Forelimb muscle (tissue), 1 donor: ENCODE measurements at places on chromosomes 12 and 14. TPM values are rescaled to one million over a fixed set of nuclear protein-coding genes. Genes with fewer than 3 reads are reported as not detected.

DNA sequence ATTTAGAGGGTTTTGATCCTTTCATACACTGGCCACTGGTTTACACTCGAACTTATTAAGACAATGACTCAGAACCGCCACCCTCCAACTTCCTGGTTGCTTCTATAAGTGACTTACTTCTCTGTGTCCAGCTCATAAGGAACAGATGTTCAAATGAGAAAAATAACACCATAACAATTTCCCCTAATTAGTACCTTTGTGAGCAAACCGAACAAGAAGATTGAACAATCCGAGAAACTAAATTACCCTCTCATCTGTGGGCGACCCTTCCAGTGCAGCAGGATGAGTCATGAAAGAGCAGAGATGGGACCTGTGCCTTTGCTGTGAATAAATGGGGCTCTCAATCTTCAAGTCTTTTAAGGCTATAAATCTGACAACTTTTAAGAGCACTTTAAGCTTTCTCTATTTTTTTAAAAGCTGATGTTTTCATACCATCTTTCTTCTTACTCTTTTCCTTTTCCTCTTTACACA is 146.8 kb upstream of the RASSF8 start:
- no peak for DNase-seq

DNA sequence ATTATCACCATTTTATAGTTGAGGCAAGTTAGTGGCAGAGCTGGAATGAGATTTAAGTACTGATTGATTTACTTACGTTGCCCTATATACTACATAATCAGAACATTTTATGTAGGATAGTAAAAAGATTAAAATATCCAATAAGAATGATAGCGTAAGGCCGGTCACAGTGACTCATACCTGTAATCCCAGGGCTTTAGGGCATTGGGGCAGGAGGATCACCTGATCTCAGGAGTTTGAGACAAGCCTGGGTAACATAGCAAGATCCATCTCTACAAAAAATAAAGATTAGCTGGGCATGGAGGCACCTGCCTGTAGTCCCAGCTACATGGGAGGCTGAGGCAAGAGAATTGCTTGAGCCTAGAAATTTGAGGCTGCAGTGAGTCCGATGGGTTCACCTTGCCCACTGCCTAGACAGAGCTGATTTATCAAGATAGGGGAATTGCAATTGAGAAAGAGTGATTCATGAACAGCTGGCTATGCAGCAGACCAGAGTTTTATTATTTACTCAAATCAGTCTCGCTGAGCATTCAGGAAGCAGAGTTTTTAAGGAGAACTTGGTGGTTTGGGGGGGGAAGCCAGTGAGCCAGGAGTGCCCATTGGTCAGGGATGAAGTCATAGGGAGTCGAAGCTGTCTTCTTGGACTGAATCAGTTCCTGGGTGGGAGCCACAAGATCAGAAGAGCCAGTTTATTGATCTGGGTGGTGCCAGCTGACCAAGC is 24.7 kb upstream of the SGPP1 start:
- DNase-seq = no peak

DNA sequence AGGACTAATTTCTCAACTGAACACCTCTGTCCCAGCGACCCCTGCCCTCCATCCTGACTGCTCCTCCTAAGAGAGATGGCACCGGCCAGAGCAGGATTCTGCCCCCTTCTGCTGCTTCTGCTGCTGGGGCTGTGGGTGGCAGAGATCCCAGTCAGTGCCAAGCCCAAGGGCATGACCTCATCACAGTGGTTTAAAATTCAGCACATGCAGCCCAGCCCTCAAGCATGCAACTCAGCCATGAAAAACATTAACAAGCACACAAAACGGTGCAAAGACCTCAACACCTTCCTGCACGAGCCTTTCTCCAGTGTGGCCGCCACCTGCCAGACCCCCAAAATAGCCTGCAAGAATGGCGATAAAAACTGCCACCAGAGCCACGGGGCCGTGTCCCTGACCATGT is 756 bp downstream of the RNASE7 start:
- no peak for DNase-seq

DNA sequence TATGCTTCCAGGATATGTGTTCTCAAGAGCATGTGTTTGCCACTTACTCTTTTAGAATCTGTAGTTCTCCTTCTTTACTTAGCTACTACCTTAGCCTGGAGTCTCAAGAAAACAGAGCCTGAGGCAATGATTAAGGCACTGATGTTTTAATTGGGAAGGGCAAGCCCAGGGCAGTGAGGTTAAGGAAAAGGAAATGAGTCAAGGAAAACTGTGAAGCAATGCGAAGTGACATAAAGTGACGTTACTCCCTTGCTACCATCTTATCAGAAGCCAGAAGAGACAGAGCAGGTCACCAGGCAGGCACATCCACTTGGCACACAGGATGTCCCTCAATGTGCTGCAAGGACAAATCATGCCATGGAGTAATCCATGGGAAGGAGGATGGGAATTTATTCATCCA is 11.3 kb upstream of the EML5 start:
- no peak for DNase-seq

DNA sequence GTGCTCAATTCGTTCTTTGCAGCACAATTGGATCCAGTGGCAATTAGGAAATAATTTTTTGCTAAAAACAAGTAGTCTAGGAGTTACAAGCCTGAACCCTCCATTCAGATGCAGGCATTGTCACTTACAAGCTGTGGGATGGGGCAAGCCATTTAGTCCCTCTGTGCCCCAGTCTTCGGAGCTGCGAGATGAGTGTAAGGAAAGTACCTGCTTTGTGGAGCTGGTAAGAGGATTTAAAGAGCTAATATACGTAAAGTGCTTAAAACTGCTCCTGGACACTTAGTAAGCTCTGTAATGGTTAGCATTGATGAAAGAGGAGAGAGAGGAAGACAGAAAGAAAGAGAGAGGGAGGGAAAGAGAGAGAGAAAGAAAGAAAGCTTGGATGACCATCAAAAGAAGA is 112.5 kb downstream of the LGMN start:
- DNase-seq = no peak

- DNase-seq = no peak
These were observed 112.7 kb upstream of the EGLN3 start for GRCh38 chr14:34063470-34064164.

GRCh38 chr12:4005851-4006430 is 132.7 kb upstream of the PARP11 start:
- no peak for DNase-seq

GRCh38 chr14:41666301-41666700 is 59.6 kb downstream of the LRFN5 start:
- DNase-seq = no peak

DNA sequence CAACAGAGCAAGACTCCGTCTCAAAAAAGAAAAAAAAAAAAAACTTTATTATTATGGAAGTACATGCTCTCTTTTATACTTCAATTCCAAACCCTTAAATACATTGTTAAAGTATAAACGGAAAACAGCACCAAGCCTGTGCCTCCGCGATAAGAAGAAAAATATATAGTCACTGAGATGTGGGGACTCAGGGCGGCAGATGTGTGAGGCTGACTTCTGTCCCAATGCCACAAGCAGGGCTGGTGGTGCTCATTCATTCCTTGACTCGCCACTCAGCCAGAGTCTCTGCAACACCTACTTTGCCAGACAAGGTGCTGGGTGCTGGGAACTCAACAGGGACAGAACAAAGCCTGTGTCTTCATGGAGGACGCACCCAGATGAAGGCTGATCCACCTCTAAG is 13.8 kb downstream of the LGMN start:
- DNase-seq = no peak

DNA sequence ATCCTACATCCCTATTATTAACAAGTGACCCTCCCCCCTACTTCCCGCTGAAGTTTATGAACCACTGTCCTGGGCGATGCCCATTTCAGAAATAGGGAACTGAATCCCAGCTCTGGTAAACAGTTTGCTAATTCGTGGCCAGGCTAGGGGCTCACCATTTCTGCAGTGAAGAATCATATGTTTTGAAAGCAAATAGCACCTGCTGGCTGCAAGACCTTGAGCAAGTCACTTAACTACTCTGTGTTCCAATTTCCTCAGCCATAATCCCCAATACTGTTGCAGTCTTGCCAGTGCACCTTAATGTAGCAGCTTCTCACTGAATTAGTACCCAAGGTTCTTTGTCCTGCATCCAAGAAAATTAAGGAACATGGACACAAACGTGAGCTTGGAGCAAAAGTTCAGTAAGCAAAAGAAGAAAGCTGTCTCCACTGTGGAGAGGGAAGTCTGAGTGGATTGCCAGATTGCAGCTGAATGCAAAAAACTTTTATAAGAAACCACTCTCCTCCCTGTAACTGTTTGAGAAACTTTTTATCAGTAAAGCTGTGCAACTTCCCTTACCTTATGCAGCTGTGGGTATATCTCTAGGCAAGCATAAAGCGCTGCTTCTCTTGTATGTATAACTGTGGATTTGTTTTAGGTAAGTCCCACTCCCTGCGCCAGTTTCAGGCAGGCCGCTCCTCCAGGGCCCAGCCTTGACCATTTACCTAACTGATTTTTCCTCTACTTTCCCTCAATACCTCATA is 824 bp downstream of the OAS1 start:
- DNase-seq = no peak

DNA sequence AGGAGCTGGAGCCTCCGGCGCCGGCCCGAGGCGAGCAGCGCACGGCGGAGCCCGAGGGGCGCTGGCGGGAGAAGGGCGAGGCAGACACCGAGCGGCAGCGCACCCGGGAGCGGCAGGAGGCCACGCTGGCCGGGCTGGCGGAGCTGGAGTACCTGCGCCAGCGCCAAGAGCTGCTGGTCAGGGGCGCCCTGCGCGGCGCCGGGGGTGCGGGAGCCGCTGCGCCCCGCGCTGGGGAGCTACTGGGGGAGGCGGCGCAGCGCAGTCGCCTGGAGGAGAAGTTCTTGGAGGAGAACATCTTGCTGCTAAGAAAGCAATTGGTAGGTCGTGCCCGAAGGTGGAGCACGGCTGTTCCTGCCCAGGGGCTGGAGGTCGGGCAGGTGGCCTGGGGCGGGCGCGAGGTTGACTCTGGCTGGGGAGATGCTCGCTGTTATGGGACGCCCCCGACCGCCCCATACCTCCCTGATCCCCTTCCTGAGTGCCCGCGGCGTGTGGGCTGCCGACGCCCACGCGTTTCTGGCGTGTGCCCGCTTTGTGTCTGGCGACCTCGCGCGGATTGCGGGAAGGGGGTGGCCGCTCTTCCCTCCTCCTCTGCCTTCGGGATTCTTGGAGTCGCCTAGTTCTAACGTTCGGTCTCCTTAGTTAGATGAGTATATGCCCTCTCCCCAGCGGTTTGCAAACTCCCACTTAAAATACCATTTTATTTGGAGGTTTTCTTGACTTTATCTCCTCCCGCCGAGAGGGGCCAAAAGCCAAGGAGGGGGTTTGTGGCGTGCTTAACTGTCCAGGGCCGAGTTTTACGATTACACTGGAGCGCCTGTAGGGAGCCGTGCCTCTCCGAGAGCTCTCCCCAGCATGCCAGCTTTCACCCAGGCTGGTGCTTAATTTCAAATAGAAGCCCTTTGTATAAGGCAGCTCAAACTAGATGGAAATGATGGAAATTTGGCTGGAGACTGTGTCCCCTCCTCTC is 752 bp downstream of the DACT1 start:
- DNase-seq = no peak

DNA sequence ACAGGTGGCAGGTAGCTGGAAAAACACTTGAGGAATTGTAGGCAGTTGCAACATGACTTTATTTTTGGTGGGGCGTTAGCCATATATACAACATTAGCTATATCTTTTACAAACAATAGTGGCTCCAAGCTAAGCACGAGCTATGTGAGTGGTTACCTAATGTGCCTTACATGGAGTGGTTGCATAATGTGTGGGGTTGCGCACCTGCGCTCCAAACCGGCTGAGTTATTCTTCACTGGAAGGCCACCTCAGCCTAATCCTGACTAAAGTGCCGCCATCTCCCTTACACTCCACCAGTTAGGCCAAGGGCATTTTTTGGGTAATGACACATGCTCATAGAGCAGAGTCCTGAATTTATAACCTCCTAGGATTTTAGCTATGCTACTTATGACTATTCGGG is 31.8 kb upstream of the G2E3 start:
- no peak for DNase-seq

- DNase-seq = no peak
These were observed 37.7 kb downstream of the DIP2B start for GRCh38 chr12:50542448-50542847.

PFDN5 gene
- polyA plus RNA-seq = 497 TPM

TXNDC16 gene
- polyA plus RNA-seq = 5.0 TPM
